T-cell (primary cell): ENCODE measurements at places on chromosomes 12 and 14.

DNA sequence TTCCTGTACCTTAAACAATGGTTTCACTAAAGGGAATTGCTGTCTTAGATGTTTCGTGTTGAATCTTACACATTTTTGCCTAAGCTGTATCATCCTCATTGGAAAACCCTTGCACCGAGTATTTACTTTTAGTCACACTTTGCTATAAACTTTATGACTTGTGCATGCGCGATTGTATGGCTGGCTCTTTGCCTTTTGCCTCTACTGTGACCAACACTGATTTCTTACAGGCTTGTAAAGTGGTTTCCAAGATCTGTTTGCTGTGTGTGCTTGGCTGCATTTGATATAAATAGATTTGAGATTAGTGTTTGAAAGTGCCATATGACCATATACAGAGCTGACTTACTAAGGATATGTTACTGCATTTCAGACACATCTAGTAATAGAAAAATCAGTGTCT lies 40.5 kb downstream of the RASSF3 start:
- DNase-seq, result no peak

GRCh38 chr14:63543826-63544406 lies 739 bp upstream of the PPP2R5E start:
- no peak for DNase-seq

GRCh38 chr14:100723830-100724437 lies 2.8 kb upstream of the DLK1 start:
- DNase-seq, result no peak

- no peak for DNase-seq
Measured at GRCh38 chr14:91613459-91614112, 103.5 kb upstream of the PPP4R3A start.

DNA sequence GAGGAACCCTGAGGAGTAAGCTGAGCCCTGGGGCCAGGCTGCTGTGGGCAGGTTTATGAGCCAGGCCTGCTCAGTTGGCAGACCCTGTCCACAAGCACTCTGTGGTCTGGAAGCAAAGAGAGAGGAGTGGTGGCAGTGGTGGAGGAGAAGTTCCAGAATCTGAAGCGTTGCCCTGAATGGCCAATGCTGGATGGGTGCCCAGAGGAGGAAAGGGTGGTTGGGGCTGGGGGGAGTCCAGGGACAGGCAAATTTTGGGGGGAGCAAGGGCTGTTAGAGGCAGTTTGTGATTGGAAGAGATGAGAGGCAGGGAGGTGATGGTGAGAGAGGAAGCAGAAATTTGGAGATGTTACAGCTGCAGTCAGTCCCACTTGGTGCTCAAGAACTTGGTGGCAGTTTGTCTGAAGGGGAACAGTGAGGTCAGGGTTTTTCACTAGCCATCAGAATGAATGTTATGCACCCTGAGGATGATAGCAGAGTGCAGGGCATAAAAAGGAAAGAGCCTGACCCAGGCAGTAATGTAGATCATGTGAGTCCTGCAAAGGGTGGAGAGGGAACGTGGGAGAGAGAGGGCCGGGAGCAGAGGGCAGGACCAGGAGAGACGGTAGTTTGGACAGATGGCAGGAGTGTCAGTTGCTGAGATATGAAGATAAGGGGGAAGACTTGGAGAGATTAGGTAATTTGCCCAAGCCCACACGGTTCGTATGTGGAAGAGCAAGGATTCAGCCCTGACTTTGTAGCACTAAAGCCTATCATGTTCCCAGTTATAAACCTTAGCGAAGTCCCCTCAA lies 51.2 kb downstream of the GALNT8 start:
- DNase-seq, result no peak

DNA sequence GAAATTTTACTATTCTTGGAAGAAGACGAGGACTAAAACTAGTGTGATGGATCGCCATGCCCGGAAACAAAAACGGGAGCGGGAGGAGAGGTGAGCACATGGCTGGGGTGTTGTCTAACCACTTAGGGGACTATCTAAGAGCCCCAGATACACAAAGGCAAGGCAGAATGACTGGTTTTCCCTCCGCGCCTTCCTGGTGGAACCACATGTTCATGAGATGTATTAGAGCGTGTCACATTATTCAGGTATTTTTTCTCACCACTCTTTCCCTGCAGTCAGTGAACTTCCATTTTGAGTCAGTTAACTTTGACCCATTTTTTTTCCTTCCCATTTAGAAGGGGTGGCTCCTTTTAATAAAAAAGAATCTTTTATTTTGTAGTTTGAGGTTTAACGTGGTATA lies 68.8 kb upstream of the TRAF3 start:
- no peak for DNase-seq

- no peak for DNase-seq
Measured at GRCh38 chr14:43540948-43541347, 966.1 kb downstream of the FSCB start.

GRCh38 chr12:32583534-32583933 lies 95.6 kb upstream of the DNM1L start:
- DNase-seq, result no peak

- no peak for DNase-seq
Measured at GRCh38 chr12:55664826-55665225, 28.1 kb downstream of the OR10P1 start.

DNA sequence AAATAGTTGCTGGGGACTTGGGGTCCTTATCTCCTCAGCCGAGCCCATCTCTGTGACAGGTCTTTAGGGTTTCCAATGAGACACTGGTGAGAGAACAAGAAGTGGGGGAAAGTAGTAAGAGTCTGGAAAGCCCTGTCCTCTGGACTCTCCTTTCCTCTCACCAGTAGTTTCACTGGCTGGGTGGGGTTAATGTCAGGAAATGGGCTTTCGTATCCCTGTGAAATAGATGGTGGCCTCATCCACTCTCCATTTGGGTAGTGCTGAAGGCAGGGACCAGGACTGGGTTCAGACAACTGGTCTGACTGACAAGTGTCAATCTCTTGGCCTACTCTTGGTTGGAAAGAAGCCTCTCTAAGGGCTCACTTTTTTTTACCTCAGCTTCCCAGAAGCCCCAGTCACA lies 7.5 kb downstream of the ZNF385A start:
- no peak for DNase-seq

GRCh38 chr12:51636986-51637385 lies 46.0 kb downstream of the SCN8A start:
- DNase-seq, result no peak

GRCh38 chr14:69880044-69880487 lies 850 bp downstream of the SMOC1 start:
- DNase-seq, result no peak

- no peak for DNase-seq
Measured at GRCh38 chr12:2258025-2258424, 205.2 kb downstream of the CACNA1C start.

DNA sequence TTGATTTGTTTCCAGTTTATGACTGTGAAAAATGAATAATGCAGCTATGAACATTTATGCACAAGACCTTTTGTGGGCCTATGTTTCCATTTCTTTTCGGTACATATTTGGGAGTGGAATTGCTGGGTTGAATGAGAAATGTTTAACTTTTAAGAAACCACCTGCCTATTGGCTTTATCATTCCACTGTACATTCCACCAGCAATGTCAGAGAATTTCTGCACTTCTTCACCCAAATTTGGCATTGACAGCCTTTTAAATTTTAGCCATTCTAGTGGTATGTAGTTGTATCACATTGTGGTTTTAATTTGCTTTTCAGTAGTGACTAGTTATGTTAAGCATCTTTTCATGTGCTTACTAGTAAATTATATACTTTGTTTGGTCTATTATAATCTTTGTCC lies 317.0 kb upstream of the TMTC1 start:
- DNase-seq, result no peak

GRCh38 chr12:122125452-122126341 lies 47.1 kb downstream of the MLXIP start:
- no peak for DNase-seq

DNA sequence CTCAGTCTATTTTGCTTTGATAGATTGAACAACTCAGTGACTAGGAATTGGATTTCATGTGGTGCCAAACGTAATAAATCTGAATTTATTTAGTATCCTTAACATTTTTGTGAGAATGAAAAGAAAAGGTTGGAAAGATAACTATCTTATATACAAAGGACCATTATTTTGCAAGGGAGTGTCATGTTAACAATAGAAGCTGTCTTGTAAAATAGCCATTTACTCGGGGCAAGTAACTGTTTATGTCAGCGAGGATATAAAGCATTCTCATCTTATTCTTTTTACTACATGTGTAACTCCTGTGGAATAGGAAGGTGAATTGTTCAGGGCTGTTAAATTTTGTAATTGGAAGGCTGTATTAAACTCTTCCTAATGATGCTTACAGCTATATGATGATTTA lies 5.9 kb downstream of the RERGL start:
- no peak for DNase-seq

DNA sequence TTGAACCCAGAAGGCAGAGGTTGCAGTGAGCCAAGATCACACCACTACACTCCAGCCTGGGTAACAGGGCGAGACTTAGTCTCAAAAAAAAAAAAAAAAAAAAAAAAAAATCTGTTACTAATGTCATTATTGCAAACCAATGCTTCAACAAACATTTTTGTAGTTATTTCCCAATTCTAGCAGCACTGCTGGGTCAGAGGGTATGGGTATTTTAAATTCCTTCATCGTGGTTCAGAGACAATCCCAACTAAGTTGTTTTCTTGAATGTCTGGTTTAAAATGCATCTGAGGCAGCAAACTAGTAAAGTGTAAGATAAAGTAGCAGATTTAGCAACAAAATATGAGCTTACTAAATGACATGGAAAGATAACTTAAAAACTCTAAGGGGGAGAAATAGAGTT lies 65.6 kb downstream of the FERMT2 start:
- DNase-seq, result no peak

DNA sequence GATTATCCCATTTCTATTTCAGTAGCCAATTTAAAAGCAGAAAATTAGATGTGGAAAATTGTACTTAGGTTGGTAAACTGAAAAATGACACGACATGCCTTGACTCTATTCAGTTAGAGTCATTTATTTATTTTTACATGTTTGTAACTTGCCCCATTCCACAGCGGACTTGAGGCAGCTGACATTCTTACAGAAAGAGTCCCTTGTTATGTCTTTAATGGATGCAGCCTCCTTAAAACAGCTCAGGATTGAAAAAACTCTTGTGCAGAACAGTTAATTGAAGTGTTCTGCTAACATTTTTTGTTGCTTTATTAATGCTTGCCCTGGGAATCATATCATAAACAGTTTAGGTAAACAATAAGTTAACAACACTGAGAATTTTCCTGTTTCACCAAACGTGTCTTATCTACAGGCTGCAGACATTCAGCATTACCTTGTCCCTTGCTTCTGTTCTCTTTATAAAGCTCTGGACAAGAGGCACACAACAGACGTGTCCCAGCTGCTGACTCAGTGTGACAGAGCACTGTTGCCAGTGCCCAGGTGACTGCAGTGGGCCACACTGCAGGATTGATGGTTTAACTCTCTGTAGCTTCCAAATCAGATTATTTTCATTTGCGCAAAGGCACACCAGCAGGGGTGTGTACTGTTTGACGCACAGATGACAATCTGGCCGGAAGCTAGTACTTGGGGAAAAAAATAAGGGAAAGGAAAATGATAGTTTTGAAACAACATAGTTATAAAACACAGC lies 101.6 kb downstream of the PELI2 start:
- DNase-seq, result no peak

DNA sequence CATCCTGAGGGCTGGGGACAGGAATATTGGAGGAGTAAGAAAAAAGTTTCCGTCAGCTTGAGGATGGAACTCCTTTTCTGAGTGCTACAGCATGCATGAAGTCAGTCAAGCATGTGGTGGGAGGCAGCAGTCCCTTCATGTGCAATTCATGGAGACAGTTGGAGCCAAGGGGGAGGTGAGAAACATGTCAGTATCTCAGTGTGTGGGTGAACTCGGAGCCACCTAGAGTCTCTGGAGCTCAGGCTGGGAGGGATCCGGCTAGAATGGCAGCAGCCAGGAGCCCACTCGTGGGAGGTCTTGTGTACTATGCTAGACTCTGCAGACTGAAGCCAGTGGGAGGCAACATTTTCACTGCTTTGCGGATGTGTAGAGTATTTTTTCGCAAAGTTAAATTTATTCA lies 60.3 kb downstream of the AVPR1A start:
- DNase-seq, result no peak

DNA sequence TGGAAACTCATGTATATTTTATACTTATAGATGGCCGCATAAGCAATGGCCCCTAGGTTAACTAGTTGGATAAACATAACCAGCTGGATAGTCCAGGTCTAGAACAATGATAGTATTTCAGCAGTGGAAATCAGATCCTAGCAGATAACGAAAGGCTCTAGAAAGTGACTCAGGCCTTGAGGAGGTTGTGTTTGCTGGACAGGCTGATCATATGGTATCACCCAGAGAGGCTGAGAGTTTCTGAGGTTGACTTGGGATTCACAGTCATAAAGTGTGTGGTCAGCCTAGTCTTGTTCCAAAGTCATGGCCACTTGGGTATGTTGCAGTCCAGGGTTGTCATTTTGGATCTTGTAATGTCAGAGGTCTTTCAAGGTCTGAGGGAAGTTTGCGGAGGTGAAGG lies 16.8 kb downstream of the FLVCR2 start:
- DNase-seq, result no peak
